M059J (cell line): ENCODE measurements at places on chromosomes 11 and 22.

DNA sequence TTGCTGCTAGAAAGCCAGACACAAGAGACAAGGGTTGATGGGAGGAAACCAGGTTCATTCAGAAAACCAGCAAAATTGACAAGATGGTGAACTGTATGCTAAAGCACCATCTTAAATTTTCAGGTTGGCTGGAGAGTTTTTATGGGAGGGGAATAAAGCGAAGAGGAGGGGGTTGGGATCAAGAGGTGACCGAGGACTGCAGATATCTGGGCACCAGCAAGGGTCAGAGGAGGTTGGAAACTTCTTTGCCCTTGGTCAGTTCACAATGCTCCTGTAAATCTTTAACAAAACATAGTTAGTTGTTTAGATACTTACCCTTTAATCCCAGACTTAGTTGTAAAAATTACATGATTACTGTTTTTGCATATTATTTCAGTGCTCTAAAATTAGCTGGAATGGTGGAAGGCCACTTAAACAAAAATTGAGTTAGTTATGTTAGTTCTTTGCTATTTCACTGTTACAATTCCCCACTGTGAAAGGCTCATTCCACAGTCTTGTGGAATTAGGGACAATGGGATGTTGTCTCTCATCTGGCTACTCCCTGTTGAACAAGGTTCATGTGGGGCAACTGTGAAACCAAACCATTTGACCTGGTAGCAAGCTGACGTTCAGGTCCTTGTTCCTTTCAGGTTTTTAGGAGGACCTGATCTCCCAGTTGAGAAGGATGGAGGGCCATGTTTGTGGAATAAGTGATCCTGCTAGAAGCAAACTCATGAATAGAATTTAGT is 30.6 kb upstream of the QSER1 start:
- DNase-seq = no peak

- no peak for DNase-seq
Observed at GRCh38 chr22:17980638-17981051, 43.7 kb downstream of the MICAL3 start.

DNA sequence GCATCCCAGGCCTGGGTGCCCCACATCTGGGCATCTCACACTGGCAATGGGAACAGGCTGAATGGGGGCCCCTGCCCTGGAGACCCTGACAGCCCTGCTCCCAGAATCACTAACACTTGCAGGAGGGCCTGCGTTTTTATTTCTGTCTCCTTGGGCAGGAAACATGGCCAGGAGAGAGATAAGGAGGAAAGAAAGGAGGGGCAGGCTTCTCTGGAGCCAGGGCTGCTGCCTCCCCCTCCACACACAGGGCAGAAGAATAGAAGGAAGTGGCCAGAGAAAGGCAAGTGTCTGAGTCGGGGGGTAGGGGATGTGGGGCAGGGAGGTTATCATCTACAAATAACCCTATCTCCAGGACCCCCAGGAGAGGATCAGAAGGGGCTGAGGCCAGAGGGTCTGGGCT is 25.5 kb upstream of the TSPAN18 start:
- DNase-seq = no peak

DNA sequence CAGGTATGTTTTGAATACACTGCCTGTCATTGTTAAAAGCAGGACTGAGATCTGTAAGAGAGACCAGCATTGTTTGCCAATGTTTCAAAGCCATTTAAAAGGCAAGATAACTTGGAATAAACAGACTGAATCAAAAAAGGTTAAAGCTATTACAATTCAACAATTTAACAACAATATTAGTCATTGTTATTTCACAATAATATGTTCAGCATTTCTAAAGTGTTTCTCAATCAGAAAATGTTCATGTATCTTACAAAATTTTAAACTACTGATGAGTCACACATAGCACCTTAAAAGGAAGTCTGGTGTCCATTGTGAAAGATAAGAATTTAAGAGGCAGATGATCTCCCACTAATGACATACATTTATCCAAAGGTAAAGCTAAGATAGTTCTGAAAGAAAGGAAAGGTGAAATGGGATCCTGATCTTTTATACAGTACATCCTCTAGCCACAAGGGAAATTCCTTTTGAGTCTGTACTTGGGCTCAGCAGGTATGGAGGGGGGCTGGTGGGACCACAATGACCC is 79.7 kb downstream of the MAML2 start:
- DNase-seq = peak; percentile 83

- peak; percentile 75 for DNase-seq
Observed at GRCh38 chr11:130042093-130042591, 27.6 kb upstream of the APLP2 start.

GRCh38 chr11:17790453-17790852 is 55.9 kb downstream of the KCNC1 start:
- DNase-seq = peak; percentile 19

DNA sequence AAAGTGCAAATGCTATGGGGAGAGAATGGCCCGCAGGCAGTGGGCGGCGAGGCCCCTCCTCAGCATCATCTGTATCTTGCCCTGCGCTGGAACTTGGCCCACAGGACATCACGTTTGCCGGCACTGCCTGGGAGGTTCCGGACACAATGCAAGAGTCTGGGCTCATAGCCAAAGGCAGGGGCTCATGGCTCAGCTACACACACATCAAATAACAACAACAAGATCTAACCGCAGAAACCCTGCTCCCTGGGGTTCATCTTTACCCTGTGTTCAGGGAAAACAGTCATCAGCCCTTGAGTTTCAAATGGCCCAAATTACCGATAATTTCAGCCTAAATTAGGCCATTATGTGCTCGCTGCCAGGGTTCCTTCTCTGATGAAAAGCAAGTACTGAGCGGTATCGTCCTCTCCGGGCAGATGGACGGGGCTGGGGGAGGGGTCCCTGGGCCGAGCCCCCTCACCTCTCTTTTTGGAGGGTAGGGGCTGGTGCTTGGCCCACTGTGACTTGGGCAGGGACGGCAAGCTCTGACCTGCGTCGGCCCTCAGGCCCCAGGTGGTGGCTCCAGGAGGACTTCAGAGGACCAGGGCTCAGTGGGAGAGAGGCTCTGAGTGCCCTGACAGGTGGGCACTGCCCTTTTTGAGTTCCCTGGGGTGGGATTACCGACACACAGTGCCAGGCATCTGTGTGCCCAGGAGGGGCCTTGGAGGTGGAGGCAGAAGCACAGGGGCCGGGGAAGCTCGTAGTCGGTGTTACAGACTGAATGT is 25.0 kb upstream of the GAL start:
- peak; percentile 95 for DNase-seq

DNA sequence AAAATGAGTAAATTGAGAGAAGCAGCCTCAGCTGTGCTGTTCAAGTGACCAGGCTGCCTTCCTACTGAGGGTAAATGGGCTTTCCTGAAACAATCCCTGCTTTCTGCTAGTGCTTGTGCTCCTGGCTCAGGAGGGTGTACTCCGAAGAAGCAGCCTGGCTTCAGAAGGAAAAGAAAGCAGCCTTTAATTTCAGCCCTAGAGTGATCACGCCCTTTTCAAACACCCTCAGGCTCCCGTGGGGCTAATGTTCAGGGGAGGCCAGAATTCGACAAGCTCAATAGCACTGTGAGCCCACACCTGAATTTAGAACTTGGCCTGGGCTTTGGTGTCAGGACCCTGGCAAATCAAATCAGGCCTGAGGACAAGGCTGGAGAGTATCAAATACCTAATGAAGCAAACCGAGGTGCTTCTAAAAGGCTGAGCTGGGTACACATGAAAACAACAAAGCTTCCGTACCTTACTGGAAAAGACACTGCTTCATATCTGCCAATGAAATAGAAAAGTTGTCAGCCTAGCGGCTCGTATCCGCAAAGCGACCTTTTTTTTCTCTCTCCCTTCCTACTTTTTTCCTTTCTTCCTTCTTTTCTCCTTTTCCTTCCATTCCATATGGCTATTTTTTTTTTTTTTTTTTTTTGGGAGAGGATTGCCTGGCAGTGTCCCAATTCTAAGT is 387.8 kb downstream of the SOX6 start:
- DNase-seq = peak; percentile 7

DNA sequence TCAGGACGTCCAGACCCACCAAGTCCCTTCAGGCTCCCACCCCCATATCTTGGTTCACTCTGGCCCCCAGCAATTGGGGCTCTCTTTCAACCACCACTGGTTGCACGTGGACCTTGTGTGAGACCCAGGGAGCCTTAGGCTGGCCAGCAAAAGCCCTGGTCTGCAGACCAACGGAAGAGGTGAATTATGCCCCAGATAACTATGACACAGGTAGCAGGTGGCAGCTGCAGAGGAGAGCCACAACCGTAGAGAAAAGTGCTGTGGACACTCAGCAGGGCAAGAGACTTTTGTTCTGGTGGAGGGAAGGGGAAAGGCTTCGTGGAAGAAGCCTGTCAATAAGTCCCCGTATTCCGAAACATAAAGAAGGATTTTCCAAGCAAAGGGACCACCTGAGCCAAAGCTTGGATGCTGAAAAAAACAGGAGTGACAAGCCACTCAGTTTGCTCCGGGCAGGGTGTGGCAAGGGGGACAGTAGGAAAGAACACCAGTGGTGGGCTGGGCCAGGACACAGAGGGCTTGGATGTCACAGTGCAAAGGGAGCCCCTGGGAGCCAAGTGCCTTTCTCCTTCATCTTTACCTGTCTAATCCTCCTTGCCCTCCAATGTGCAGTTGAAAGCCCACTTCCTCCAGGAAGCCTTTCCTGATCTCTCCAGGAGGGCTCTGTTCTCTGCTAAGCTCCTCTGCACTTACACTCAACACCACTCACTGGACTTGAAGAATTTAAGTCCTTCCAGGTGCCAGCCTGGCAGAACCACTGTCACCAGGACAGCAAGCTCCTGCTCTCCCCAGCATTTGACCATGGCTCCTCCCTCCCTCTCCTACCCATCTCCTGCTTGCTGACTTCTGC is 264.7 kb downstream of the BUD13 start:
- DNase-seq = no peak

- no peak for DNase-seq
Observed at GRCh38 chr11:112983887-112984286, 22.7 kb downstream of the NCAM1 start.
